ENCODE measurements at places on chromosomes 7 and 10. TPM values are rescaled to one million over a fixed set of nuclear protein-coding genes. Genes with fewer than 3 reads are reported as not detected.

- no peak for DNase-seq
Observed at GRCh38 chr10:117677890-117678500, 135.4 kb downstream of the EMX2 start.

- no peak for DNase-seq
Observed at GRCh38 chr10:112634096-112634830, 187.2 kb downstream of the VTI1A start.

DNA sequence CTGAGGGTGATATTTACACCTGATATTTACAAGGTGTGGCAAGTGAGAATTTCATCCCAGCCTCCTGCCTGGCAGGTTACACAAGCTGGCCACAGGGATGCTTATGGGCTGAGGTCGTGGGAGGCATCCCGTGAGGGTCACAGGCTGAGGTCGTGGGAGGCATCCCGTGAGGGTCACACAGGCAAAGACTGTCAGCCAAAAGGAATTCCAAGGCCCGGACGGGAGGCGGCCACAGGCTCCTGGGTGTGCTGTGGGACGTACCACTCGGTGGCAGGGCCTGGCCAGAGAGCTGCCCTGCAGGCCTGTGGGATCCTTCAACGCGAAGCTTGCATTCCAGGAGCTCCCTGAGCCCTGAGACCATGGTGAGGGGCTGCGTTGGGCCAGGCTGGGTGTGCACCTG is 460.6 kb downstream of the DNAJB6 start:
- peak; percentile 21 for DNase-seq

GRCh38 chr10:13173616-13174015 is 12.3 kb downstream of the MCM10 start:
- no peak for DNase-seq

GRCh38 chr7:3041986-3042675 is 1.5 kb downstream of the CARD11 start:
- DNase-seq, result no peak

DNA sequence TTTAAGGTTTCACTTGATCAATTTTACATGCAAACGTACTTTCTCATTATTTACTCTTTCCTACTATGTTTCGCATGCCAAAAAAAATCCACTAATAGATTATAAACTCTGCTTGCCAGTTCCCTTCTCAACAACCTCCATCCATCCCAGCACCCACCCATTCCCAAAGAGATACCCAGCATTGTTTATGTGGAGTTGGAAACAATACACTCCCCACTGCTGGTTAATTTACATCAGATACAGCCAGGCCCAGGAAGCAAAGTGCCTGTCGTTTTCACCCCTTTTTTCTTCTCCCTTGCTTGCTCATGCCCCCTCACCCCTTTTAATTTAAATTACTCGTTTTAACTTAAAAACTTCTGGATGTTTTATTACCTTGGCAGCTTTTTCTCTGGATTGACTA is 59.9 kb downstream of the HIBADH start:
- no peak for DNase-seq

DNA sequence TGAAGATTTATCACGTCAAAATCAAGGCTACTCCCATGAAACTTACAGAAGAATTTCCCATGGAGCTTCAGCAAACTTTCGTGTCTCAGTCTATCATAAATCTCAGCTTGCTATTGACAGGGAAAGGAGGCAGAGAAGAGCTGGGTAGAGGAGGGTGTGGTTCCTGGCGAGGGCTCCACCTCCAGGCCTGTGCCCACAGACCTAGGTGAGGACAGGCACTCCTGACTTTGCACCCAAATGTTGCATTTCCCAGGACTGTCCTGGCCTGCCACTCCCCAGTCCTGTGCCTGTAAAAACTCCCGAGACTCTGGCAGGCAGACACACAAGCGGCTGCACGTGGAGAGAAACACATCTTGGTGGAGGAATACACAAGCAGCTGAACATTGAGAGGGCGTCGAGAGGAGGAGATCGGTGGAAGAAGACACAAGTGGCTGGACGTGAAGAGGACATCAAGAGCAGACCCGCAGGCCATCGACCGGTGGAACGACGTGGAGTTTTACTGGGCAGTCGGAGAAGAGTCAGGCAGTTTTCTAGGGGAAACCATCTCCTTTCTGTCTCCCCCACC is 145.1 kb downstream of the CTNNA3 start:
- no peak for DNase-seq

DNA sequence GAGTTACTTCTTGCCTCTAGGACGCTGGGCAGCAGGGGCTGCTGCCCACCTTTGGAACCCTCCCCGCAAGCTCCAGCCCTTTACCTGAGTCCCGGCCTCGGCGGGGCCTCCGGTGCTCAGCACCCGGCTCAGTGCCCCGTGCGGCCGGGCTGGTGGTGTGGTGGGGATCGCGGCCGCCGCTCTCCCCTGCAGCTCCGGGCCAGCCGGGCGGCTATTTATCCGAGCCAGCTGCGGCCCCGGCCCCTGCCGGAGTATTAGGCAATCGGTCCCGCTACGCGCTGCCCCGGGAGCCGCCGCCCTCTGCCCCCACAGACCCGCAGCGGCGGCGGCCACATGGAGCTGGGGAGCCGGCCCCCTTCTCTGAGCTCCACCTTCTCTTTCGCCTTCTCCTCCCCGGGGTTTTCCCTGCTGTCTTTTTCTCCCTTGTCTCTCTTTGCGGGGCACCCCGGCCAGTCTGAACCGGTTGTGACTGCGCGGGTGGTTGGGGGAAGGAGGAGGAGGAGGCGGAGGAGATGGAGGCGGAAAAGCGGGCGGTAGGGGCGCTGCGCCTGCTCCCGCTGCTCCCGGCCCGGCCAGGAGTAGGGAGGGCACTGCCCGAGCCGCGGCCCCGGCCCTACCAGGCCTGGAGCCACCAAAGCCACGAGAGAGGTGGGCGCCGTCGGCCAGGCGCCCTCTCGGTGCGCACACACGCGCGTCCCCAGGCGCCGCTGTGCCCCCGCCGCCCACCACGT is at the start of gene SLC16A9:
Gene SLC16A9, minus strand, starts transcription at position 456 of the 731 bp plus-strand sequence. CDS start 25,559 bp downstream, outside the sequence.
- DNase-seq, result peak; percentile 52

DNA sequence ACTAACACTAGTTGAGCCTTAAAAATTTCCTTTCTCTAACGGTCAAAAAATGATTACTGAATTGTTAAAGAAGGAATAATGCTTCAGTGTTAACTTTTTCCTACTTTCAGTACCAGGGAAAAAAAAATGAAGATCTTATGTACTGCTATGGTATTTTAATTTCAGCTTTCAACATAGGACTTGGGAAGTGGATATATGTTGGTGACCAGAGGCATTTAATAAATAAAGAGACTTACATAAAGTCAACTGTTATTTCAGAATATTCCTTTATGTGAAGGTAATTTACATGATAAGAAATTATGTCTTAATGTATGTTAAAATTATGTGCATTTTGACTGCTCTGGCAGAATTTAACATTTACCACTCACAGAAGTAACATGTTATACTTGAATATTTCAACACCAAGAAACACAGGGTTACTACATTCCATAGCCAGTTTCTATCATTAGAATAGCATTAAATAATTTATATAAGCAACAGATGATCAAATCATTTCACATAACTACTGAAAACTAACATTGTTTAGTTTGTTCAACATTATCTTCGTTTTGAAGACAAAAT is 250.3 kb upstream of the MDFIC start:
- no peak for DNase-seq

- DNase-seq, result no peak
Observed at GRCh38 chr7:81285142-81285871, 366.5 kb upstream of the SEMA3C start.

- DNase-seq, result no peak
Observed at GRCh38 chr10:101287183-101287996, 58.1 kb upstream of the LBX1 start.

DNA sequence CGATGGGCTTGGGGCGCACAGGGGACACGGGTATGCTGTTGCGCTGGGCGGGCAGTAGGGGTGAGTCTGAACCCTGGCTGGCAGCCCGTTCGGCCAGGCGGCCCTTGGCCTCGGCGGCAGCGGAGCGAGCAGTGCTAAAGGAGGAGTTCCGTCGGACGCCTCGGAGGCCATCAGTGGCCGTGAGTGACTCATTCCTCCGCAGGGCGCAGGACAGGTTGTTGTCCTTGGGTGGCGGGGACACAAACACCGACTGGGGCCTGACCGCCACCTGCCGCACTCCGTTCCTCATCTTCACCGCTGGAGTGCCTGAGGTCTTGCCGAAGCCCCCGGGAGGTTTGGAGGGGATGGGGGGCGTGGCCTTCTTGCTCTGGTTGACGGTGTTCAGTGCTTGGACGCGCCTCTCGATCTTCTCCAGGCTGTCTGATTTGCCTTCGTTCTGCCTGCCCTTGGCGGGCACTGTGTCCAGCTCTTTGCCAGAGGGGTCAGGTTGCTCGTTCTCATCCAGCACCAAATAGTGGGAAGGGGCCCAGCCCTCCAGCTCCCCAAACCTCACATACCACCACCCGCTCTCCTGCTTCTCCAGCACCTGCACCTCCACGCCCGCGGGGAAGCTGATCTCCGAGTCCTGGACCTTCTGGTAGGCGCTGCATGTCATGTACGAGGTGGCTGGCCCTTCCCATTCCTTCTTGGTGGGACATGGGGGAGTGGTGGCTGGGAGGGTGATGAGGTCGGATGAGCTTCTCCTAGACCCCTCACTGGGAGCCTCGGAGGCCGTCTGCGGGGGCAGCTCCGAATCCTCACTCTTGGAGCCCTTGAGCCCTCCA is 108.7 kb downstream of the NEURL1 start:
- DNase-seq, result no peak

GRCh38 chr10:125149036-125149679 is 11.2 kb downstream of the CTBP2 start:
- peak; percentile 73 for DNase-seq

GRCh38 chr7:266851-267840 is 22.8 kb upstream of the FOXL3 start:
- peak; percentile 30 for DNase-seq

- no peak for DNase-seq
Observed at GRCh38 chr7:112546723-112547513, 66.1 kb downstream of the LSMEM1 start.

DNA sequence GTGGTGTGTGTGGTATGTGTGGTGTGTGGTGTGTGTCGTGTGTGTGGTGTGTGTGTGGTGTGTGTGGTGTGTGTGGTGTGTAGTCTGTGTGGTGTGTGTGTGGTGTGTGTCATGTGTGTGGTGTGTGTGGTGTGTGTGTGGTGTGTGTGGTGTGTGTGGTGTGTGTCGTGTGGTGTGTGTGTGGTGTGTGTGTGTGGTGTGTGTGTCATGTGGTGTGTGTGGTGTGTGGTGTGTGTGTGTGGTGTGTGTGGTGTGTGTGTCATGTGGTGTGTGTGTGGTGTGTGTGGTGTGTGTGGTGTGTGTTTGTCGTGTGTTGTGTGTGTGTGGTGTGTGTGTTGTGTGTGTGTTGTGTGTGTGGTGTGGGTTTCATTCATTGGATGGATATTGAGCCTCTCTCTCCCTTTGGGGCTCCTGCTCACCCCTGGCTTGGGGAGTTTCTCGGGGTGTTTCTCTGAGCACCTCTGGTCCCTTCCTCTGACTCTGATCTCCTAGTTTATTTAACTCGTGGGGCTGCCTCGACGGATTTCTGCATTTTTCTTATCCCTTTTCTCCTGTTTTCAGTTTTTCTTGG is 145.8 kb downstream of the DNAJB6 start:
- DNase-seq, result no peak

DNA sequence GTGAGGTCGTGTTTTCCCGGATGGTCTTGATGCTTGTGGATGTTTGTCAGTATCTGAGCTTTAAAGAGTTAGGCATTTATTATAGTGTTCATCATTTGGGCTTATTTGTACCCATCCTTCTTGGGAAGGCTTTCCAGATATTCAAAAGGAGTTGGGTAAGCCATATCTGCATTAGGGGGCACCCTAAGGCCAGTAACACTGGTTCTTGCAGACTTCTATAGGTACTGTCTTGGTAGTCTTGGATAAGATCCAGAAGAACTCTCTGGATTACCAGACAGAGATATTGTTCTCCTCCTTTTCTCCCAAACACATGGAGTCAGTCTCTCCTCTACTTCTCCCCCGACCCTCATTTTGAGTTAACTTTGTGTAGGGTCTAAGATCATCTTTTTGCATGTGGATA is 92.8 kb downstream of the SDK1 start:
- DNase-seq, result no peak

DNA sequence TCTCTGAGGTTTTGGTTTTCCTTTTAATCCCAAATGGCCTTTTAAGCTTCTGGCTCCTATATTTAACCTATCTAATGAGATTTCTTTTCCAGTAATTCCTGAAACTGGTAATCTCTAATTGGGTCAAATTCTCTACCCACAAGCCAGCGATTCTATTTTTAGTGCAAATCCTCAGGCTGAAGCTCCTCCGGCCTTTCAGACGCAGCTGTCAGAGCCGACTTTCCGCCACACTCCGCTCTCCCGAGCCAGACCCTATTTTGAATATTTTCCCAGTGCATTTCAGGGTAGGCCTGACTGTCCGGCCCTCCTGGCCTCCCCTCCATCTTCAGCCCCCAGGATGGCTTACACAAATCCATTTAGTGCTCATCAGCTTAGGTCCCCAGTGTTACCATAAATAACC is 9.7 kb upstream of the ADCY1 start:
- DNase-seq, result no peak

- no peak for DNase-seq
Observed at GRCh38 chr10:25198151-25198550, 23.4 kb downstream of the GPR158 start.

GRCh38 chr10:77550378-77550777 is 87.2 kb downstream of the KCNMA1 start:
- DNase-seq, result peak; percentile 73

The PLOD3 gene
- 25.4 TPM for total RNA-seq

The PHKG1 gene
- total RNA-seq, result 49.2 TPM

The MRC1 gene
- 12.5 TPM for total RNA-seq

The NRP1 gene
- 37.1 TPM for total RNA-seq

The TEX36 gene
- not detected for total RNA-seq

The MAT1A gene
- 0.49 TPM for total RNA-seq

The FAM24B gene
- 0.90 TPM for total RNA-seq

The ZNF239 gene
- 3.5 TPM for total RNA-seq

The CPXM2 gene
- total RNA-seq, result 3.7 TPM
